ENCODE measurements at places on chromosomes 5 and 9. TPM values are rescaled to one million over a fixed set of nuclear protein-coding genes. Genes with fewer than 3 reads are reported as not detected.
A peak's percentile ranks its signal among the peaks of the same experiment; 100 is the strongest.

The IRX4 gene
- total RNA-seq, result not detected

The IL7R gene
- 168 TPM for total RNA-seq

The PCDHGA2 gene
- 2.7 TPM for total RNA-seq

The PCDHGA9 gene
- total RNA-seq, result 4.8 TPM

DNA sequence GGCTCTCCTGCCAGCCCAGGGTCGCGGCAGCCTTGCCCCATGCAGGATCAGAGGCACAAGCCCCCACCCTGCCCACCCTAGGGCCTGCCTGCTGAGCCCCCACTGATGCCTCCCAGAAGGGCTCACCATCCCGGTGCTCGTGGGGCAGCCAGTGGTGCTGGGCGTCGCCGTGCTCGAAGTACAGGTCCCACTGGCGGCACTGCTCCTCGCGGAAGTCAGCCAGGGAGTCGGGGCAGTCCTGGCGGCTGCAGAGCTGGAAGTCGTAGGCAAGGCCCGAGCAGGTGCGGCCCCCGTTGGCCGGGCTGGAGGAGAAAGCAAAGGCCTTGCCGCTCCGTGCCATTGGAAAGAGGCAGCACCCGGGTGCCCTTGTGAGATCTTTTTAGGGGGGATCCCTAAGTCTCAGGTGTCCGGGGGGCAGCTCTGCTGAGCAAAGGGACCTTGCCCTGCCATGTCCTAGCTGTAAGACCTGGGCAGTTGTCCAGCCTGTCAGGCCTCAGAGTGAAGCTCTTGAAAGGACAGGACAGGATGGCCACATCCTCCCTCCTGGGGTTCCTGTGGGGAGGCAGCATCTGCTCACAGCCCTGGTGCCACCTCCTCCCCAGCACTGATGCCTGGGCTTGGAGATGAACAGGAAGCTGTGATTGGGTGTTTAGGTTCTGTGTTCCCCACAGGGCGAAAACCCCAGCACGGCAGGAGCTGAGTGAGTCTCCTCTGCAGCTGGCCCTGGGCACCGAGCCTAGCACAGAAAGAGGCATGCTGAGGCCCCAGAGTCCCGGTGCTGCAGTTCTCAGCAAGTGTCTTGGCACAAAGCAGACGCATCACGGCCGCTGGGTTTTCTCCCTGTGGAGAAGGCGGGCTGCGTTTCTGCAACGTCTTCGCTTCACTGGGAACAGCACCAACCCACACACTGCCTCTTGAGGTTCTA lies 77.7 kb downstream of the ZNF354C start:
- peak; percentile 42 for DNase-seq

GRCh38 chr9:93128011-93128714 lies 5.9 kb downstream of the NINJ1 start:
- DNase-seq, result peak; percentile 39

DNA sequence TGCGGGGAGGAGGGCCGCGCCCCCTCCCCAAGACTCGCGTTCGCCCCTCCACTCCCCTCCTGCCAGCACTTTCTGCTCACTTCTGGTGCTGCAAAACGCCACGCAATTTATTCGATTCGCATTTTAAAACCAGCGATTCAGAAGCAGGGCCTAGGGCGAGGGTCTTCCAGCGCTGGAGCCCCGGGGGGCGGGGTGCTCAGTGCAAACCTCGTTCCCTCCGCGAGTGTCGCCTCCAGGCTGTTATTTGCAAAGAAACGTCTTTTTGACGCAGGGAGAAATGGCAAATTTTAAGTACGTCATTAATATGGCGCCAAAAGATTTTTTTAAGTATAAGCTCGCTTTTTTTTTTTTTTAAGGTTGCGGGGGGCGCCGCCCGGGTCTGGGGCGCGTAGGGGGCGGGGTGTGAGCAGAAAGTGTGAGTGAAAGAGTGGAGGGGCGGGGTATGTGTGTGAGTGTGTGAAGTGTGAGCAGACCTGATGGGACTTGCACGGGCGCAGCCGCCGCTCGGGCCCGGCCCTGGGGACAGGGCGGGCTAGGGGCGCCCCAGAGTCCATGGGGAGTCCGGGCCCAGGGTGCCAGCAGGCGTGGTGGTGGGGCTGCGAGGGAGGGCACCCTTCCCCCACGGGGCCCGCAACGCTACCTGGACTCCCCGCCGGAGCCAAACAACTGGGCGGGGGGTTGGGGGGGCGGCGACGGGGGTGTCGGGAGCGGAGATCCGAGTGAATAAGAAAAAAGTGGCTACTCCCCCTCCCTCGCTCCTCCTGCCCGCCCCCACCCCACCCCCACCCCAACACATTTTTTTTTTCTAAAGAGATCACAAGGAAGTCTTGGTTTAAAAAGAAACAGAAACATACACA lies at the start of gene JADE2:
Gene JADE2 (plus strand): TSS at position 845 of the 857 bp plus-strand sequence. CDS start 10,188 bp downstream, outside the sequence.
- DNase-seq, result peak; percentile 83

Data from lower lobe of right lung (tissue), 2 donors.